HFFc6 (cell line): ENCODE measurements at places on chromosomes 1 and 21. TPM values are rescaled to one million over a fixed set of nuclear protein-coding genes. Genes with fewer than 3 reads are reported as not detected.

- H3K4me1 ChIP-seq: peaks cover 15% of the 10 kb centered on the region
- DNase-seq: no peak
- H3K27me3 ChIP-seq: no peaks in the 10 kb centered on the region; the same call in 1 of the 2 replicates
- peaks cover 8% of the 10 kb centered on the region; the same call in 1 of the 2 replicates for H3K36me3 ChIP-seq
These were observed at the start of gene DOP1B for GRCh38 chr21:36156815-36157670. Gene DOP1B (plus strand): TSS chr21:36156824. CDS start chr21:36164734, 7,910 bp downstream.

GRCh38 chr1:22778862-22779520, 68.4 kb downstream of the EPHB2 start:
- no peak for DNase-seq
- H3K27me3 ChIP-seq: peaks cover 12% of the 10 kb centered on the region
- H3K4me1 ChIP-seq: peaks cover 23% of the 10 kb centered on the region
- H3K36me3 ChIP-seq: peaks cover 5% of the 10 kb centered on the region; the same call in 1 of the 2 replicates
- no peak overlapping the region for H3K27ac ChIP-seq

GRCh38 chr1:161342821-161343220, 24.9 kb downstream of the CFAP126 start:
- DNase-seq: no peak
- no peak overlapping the region for H3K27ac ChIP-seq
- peaks cover 16% of the 10 kb centered on the region; the same call in 1 of the 2 replicates for H3K36me3 ChIP-seq
- no peak overlapping the region for H3K4me3 ChIP-seq
- no peaks in the 10 kb centered on the region for H3K4me1 ChIP-seq
- no peaks in the 10 kb centered on the region for H3K27me3 ChIP-seq

DNA sequence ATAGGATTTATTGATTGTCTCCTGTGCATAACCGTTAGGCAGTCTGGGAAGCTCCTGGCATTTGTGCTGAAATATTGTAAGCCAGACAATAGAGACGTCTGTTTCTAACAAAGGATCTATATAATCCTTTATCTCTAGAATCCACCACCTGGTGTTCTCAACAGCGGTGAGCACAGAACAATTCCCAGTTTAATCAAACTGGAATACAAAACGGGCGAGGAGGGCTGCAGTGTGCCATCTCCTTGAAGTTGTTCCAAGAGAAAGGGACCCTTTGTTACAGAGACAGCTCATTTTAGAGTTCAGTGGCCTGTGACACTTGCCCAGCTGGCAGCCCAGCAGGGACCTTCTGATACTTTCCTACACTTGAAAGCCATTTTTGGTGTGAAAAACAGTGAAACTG, 162.8 kb upstream of the IVNS1ABP start:
- H3K27me3 ChIP-seq: peaks cover 3% of the 10 kb centered on the region; the same call in 1 of the 2 replicates
- no peak for DNase-seq
- H3K4me1 ChIP-seq: peaks cover 18% of the 10 kb centered on the region
- H3K36me3 ChIP-seq: no peaks in the 10 kb centered on the region
- no peak overlapping the region for H3K4me3 ChIP-seq

GRCh38 chr1:44676484-44677200, 2.1 kb downstream of the ARMH1 start:
- DNase-seq: peak; percentile 51
- H3K36me3 ChIP-seq: no peaks in the 10 kb centered on the region; the same call in 1 of the 2 replicates
- H3K4me1 ChIP-seq: peaks cover 31% of the 10 kb centered on the region
- peaks cover 2% of the 10 kb centered on the region; the same call in 1 of the 2 replicates for H3K27me3 ChIP-seq

ACTL8 gene
- 0.20 TPM in 1 of 3 replicates, not detected in the others for total RNA-seq
